Cardiac muscle cell (in vitro differentiated cells and primary cell): ENCODE measurements at places on chromosomes 11 and 22. TPM values are rescaled to one million over a fixed set of nuclear protein-coding genes. Genes with fewer than 3 reads are reported as not detected.

Gene TTC12
- polyA plus RNA-seq, result 14.9 and 19.4 TPM in 2 replicates

Gene C22orf31
- not detected in 2 replicates for polyA plus RNA-seq

Gene MPEG1
- not detected in 2 replicates for polyA plus RNA-seq

Gene SERPING1
- polyA plus RNA-seq, result 80.7 and 123 TPM in 2 replicates

Gene IGLL1
- not detected in 2 replicates for polyA plus RNA-seq

Gene FGF19
- polyA plus RNA-seq, result not detected in 2 replicates

Gene C11orf86
- not detected in 2 replicates for polyA plus RNA-seq

Gene CDC42EP1
- 10.9 and 21.6 TPM in 2 replicates for polyA plus RNA-seq

Gene PEX16
- 29.0 and 38.9 TPM in 2 replicates for polyA plus RNA-seq

Gene OR8D1
- polyA plus RNA-seq, result not detected in 2 replicates

Gene AMOTL1
- polyA plus RNA-seq, result 1.2 and 3.2 TPM in 2 replicates
